ENCODE measurements at places on chromosomes 1 and 21.

DNA sequence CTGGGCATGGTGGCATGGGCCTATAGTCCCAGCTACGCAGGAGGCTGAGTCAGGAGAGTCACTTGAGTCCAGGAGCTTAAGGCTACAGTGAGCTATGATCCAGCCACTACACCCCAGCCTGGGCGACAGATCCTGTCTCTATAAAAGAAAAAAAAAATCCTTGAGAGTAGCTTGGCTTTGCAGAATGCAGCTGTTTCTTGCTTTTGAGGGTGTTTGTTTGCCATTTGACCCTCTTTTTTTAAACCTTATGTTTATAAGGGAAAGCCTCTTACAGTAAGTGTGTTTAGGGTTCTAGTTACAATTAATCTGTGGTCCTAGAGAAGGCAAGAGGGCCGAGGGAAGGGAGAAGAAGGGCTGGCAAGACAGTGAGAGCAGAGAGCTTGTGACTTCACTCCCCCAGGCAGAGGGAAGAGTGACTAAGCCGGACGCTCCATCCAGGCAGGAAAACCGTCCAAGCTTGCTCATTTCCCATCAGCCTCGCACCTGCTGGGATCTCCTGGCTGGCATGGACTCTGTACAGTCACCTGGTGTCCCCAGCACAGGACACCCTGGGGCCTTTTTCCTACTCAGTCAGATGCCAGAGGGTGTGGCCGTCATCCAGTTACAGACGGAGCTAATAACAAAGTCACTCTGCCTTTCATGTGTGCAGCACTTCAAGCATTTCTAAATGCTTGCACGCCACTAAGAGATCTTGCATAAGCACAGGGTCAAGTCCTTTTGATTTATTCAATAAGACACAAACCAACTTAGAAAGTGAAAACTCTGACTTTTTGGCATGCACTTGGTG lies 55.5 kb upstream of the PSEN2 start:
- DNase-seq = peak; percentile 95

DNA sequence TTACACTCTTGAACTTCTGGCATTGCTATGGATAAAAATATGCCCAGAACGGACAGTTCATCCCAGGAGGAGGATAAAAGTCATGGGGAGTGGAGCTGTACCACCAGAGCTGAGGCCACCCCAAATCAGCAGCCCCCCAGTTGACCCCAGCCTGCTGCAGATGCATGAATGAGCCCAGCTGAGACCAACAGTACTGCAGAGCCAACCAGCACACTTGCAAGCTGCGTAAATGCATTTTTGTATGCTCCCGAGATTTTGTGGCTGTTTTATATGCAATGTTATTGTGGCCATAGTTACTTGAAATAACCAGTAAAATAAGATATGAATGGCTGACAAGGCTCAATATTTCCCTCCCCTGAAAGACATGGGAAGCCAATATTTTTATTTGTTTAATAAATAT lies 264.6 kb downstream of the DUSP10 start:
- no peak for DNase-seq

DNA sequence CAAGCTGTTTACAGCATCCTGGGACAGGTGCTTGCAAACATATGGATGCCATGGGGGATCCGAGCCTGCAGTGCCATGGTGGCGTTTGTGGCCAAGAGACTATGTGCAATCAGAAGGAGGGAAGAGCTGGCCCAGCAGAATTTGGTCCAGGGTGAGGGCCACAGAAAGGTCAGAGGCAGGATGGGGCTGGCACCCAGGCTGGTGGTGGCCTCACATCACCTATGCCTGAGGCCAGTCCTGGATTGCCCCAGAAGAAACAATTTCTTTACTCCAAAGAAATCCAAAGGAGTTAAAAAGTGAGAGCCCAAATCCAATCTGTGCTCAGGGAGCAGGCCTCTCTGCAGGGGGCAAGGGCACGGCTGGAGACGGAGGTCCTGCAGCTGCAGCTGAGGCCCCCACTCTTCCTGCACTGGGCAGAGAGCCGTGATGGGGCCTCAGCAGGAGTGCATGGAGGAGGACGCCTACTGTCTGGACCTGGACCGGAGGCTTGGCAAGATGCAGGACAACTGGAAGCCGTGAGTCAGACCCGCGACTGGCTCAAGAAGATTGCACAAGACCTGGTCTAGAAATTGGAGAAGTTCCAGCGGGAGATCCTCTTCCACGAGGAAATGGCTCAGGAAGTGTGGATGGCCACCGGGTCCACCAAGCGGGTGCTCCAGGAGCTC lies 163.5 kb downstream of the RYR2 start:
- no peak for DNase-seq

- DNase-seq = peak; percentile 41
Observed at GRCh38 chr1:24047110-24047477, 64.8 kb downstream of the MYOM3 start.
